ENCODE measurements at places on chromosomes 3 and 15.

GRCh38 chr3:119468041-119468440 is 722 bp upstream of the POGLUT1 start:
- no peak for DNase-seq

- DNase-seq, result no peak
Measured at GRCh38 chr3:188323067-188323842, 169.3 kb downstream of the LPP start.

DNA sequence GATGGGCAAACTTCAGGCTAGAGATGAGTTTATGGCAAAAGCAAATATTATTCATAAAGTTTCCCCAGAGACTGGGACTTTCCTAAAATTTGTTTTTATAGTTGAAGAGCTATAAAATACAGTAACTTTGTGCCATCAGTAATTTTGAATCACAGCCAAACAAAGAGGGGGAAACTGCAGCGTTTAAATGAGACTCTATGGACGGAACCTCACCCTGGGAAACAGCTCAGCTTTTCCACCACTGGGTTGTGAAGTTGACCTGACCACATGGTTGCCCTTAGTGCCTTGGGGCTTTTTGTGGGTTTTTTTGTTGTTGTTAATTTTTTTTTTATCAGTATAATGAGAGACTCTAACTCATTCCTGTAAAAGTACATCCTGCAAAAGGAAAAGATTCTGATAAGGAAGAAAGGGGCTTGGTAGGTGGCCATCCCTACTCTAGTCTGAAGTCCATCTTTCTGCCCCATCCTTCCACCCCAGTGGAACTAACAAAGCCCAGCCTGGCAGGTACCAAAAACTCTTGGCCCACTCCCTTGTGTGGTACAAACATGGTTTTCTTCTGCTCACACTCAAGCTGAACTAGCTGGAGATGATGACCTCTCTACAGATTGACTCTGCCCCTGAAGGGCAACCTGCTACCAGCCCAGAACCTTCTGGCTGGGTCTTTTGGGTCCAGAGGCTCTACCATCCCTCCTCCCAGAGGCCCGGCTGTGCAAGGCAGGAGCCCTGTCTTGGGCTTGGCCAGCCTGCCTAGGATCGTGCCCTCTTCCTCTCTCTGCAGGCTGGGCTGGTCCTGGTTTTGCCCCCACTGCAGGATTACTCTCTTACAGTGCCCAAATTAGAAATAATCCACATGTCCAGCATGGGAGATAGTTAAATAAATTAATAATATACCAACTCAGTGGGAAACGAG is 41.2 kb downstream of the RLBP1 start:
- DNase-seq, result no peak

DNA sequence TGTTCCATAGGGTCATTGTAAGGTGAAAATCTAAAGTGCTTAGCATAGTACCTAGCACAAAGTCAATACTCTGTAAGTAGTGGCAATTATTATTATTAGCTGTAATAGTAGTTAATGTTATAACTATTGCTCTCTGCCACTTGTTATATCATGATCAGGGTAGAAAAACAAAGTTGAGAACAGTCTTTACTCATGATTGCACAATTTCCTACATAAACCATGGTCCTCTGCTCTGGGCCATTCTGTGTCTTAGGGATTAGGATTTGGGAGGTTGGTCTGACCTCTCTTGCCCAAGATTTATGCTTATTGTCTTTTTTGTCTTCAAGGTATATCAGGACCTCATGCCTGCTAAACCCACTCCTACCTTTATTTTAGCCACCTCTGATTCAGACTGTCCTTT is 4.3 kb upstream of the LRRC58 start:
- DNase-seq, result no peak

DNA sequence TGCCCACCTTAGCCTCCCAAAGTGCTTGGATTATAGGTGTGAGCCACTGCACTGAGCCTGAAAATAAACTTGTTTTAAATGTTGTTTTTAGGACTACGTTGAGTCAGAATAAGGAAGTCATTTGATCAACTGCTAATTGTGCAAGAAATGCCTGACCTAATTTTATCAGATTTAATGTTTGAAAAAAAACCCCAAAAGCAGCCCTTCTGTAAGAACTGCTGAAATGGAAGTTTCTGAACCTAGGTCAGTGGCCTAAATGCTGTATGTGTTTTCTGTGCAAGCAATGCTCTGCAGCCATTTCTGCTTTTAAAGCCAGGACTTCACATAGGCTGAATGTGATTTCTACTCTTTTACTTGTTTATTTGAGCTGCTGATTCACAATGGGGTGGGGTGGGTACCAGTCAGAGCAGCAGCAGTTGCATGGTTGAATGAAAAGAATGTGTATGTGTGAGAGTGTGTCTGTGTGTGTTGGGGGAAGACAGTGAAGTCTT is 6.6 kb downstream of the GPX1 start:
- DNase-seq, result no peak

GRCh38 chr3:192799721-192800120 is 72.4 kb upstream of the FGF12 start:
- no peak for DNase-seq

GRCh38 chr3:180181387-180181786 is 144.7 kb upstream of the PEX5L start:
- DNase-seq, result no peak
